Epithelial cell of esophagus (primary cell): ENCODE measurements at places on chromosomes 4 and X.
A peak's percentile ranks its signal among the peaks of the same experiment; 100 is the strongest.

DNA sequence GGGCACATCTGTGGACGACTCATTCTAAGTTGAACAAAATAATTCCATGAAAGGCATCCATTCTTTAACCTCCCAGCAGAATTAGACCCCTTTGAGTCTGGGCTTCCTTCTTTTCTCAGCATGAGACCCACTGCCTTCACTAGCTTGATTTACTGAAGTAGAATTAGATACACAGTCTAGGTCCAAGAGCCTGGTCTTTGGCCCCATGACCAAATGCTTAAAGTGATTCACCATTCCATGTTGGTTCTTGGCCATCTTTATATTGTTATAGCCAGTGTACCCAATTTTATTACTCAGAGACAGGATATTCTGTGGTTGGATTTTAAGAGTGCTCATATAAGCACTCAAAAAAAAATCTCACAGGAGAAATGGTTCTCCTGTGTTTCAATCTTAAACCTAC, 155.3 kb upstream of the GPC4 start:
- no peak for DNase-seq

DNA sequence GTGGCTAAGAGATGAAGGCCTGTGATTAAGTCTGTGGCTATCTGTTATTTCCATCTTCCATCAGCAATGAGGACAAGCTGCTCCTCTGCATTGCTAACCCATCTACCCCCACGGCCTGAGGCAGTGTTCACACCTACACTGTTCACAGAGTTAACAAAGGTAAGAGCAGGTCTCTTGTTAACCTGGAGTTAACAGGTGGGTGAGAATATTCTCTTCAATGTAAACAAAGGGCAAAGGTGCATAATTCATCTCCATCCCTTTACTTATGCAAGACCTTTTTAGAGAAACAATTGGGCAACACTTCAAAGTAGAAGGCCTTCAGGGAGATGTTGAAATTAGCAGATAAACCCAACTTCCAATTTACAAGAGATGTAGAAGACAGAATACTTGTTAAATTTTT, 2.8 kb downstream of the SLC35A2 start:
- no peak for DNase-seq

DNA sequence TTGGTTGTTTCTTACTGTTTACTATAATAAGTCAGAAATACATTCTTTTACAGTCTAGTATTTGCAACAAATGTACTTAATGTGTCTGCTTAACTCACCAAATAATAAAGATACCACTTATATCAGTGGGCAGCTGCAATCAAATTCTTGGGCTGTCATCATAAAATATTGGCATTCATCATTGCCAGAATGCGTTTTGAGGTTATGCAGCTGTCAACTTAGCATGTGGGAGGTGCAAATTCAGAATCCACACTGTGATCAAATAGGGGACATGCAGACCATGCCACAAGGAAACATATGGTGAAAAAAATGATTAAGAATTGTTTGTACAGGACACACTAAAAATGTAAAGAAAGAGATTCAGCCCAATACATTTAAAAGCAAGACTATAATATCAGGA, 86.5 kb downstream of the HCCS start:
- no peak for DNase-seq

GRCh38 chr4:73702796-73703287, 37.5 kb upstream of the CXCL8 start:
- DNase-seq = peak; percentile 39

- DNase-seq = no peak
Observed at GRCh38 chr4:55517526-55518229, 29.0 kb downstream of the CLOCK start.

DNA sequence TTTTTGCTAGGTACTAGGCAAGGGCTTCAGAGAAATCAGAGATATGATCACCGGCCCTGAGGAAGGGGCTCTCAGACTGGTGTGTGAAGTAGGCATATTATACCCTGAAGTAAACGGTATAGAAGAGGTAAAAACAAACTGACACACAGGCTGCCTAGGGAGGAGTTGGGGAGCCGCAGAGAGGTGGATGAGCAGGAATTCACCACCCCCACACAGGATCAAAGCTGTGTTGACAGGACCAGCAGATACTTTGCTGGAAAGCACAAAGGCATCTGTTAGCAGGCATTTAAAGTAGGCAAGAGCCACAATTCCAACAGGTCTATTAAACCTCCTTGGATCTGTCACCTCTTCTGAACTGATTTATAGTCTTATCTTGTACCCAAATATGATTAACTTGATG, 71.8 kb upstream of the GPR34 start:
- DNase-seq = no peak

- peak; percentile 68 for DNase-seq
Observed at GRCh38 chr4:40897557-40898203, 147.9 kb downstream of the NSUN7 start.

- peak; percentile 84 for DNase-seq
Observed at GRCh38 chr4:86036736-86037135, 323.1 kb downstream of the MAPK10 start.

- DNase-seq = no peak
Observed at GRCh38 chr4:13955551-13955950, 328.0 kb upstream of the BOD1L1 start.

DNA sequence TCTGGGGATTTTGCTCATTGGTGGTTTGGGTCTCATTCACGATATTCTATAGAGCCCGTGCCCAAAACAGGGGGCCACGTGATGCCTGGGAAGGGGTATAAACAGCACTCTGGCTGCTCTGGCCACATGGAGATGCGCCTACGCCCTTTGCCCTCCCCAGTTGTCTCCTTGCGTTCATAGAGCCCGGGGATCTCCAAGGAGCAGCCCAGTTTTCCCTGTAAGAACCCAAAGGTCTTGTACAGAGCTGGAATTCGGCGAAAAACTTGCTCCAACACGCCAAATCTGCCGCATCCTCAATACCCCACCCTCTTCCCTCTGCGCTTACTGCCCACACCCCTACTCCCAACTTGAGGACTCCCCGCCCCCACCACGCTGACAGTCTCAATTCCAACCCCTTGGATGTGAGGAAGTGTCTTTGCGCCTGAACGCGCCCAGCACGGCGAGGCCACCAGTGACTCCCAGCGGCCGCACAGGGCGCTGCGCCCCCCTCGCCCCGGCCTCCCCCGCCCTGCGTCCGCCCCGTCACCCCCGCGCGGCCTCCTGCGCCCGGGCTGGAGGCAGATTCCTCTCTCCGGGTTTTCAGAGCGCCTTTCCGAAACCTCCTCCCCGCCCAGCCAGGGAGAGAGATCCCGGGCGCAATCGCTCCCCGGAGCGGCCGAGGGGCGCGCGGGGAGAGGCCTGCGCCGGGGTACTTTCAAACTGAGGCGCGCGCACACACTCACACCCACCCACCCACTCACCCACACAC, at the start of gene NHS:
TSS of gene NHS (plus strand) at position 582 of the 748 bp plus-strand sequence. CDS start 558 bp downstream, outside the sequence.
- DNase-seq = peak; percentile 87

- no peak for DNase-seq
Observed at GRCh38 chr4:134471569-134471968, 270.0 kb upstream of the PABPC4L start.

- peak; percentile 42 for DNase-seq
Observed at GRCh38 chrX:150365051-150365989, 2.2 kb downstream of the MAMLD1 start.

DNA sequence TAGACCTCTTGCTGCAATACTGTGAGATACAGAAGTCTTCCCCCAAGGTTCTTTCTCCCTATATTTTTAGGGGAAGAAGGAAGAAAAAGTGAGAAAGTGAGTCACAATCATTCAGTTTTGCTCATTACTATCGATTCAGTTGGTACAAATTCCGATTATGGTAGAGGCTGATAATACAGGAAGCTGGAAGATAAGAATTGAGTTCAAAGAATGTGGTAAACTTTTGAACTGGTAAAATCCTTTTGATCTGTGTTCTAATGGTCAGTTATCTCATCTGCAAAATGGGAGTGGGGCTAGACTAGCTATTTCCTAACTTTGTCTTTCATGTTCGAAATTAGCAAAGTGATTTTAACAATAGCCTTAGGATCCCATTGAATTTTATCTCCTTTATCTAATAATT, 101.4 kb upstream of the FAT1 start:
- DNase-seq = no peak

DNA sequence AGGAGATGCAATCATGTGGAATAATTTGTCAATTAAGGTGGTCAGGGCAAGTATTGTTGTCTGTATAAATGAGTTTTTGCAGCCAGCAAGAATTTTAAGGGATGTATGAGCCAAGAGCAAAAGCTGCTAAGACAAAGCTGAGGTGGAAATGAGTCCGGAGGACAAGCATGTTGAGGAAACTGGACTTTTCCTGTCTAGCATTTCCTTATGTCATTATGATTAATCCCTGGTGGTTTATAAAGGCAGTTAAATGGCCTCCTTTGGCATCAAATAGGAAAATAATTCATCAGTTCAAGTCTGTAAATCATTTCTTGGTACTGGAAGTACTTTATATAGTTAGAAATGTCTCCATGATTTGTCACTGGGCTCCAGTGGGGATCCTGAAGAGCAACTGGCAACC, 61.6 kb upstream of the TEX13A start:
- no peak for DNase-seq

- DNase-seq = no peak
Observed at GRCh38 chr4:3134201-3134600, 59.7 kb downstream of the HTT start.

DNA sequence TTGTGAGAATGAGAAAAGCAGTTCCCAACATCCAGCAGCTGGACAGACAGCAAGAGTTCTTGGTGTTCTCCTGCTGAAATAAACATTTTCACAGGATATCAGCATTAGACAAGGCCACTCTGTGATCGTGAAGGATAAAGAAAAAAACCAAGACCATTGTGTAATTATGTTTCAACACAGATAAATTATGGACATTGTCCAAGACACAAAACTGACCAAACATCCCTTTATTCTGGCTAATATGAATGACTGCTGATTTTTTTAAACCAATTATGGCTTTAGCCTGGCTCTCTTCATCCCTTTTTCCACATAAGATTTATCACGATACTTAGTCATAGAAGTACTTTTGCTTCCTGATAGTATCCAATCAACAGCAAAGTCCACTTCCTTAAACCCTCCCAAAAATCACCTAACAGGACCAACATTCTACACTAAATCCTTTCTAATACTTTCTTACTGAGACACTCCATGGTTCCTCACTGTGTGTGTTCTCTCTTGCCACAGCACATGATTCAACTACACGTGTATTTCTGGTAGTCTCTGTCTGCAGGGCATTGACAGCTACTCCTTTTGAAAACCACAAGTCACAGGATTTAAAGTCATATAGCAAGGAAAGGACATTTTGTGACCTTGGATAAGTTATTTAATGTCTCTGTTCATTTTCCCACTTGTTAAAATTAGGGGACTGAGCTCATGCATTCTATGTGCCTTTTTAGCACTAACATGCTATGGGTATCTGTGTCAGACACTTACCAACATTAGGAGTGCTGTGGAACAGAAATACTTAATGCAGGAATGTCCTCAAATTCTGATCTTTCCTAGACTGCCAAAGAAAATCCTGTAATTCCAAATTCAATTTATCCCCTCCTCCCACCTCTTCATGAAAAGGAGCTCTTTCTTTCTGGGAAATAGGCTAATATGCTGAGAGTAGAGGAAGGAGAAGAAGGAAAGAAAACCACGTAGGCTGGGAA, 137.2 kb upstream of the PGRMC2 start:
- peak; percentile 89 for DNase-seq

DNA sequence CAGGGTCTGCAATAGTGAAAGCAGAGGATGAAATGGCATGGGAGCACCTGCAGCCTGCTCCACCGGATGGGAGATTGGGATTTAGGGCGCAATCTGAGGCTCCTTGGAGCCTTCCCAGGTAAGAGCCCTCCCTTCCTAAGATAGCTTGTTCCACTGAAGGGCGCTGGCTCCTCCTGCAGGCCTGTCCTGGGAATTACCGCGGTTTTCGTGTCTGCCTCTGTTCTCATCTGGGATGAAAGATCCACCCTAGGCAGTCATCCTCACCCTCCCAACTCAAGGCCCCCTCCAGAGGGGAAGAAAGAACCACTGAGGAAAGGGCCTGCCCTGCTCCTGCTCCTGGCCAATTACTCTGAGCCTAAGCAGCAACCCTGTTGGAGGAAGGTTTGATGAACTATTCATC, 547.5 kb downstream of the SMARCA1 start:
- DNase-seq = peak; percentile 17

- no peak for DNase-seq
Observed at GRCh38 chr4:130812117-130812765, 1716.3 kb downstream of the C4orf33 start.

DNA sequence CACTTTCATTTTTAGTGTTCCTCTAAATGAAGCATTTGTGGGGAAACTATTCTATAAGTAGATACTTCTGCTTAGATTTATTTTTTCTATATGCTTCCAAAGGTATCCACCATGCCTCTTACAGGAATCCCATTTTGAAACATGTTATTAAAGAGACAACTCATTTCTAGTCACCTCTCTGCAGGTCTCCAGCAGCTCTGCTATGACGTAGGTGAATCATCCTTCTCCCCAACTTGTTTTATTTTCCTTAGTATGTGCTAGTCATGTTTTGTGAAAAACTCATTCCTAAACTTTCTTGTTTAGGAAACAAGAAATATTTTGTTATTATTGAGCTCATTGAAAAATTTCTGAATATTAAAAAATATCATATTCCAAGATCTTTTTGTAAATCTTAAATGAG, 12.8 kb downstream of the CXCL8 start:
- DNase-seq = peak; percentile 50

DNA sequence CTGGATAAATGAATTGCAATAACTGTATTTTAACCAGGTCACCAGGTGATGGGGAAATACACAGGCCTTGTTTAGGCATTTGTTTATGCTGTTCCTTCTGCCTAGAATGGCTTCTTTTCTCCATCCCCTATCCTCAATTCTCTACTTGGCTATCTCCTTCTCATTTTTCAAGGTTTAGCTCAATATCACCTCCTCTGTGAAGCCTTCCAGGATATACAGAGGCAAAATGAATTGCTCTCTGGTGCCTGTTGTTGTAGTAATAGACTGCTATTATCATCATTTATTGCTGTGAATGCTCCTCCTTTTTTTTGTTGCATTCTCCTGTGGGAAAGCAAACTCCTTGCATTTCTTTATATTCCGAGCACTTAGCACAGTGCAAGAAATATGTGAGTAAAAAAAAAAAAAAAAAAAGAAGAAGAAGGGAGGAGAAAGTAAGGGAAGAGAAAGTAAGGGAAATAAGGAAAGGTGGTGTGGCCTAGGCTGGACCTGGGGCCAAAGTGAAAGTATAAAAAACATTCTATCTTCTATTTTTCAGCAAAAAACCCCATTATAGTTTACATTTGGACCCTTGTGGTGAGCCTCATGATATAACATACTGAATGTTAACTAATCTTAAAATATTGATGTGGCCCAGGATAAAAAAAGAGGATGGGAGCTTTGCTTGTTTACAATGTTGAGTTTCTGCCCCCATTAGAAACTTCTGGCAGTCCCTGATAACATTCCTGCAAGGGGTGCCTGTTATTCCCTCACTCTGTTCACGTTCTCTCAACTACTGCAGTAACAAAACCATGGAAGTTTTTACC, 6.3 kb upstream of the STK26 start:
- DNase-seq = no peak
